ENCODE measurements at places on chromosomes 7 and 10.
A peak's percentile ranks its signal among the peaks of the same experiment; 100 is the strongest.

DNA sequence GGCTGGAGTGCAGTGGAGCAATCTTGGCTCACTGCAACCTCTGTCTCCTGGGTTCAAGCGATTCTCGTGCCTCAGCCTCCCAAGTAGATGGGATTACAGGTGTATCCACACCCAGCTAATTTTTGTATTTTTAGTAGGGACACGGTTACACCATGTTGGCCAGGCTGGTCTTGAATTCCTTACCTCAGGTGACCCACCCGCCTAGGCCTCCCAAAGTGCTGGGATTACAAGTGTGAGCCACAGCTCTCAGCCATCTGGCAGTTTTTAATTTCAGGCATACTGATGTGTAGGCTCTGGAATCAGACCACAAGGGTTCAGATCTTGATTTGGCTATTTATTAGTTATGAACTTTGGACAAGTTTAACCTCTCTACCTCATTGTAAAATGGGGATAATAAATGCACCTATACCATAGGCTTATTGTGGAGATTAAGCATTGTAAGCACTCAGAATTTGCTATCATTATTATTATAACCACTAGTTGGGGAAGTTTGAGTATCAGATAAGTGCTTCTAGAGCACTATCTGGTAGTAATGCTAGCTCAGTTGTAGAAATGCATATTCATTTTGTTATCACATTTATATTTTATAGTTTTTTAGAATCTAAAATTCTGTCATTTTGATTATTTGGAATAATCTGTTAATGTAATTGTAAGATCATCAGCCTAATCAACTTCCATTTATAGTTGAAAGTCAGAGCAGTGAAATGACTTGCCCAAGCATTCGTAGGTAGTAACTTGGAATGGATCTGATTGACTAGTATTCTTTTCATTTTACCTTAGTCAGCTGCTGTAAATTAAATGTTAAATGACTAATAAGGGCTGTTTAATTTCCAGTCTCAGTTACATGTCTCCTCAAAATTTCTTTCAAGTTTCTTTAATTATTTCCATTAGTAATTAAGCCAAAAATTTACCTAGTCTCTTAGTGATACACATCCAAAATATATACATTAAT lies 22.5 kb downstream of the KMT2E start:
- H3K4me1 ChIP-seq = peaks cover 12% of the 10 kb centered on the region
- H3K27me3 ChIP-seq = no peaks in the 10 kb centered on the region
- peaks cover 35% of the 10 kb centered on the region for H3K36me3 ChIP-seq
- peak overlapping the region; percentile 74 for H3K27ac ChIP-seq
- DNase-seq = no peak
- H3K4me3 ChIP-seq = no peak overlapping the region

DNA sequence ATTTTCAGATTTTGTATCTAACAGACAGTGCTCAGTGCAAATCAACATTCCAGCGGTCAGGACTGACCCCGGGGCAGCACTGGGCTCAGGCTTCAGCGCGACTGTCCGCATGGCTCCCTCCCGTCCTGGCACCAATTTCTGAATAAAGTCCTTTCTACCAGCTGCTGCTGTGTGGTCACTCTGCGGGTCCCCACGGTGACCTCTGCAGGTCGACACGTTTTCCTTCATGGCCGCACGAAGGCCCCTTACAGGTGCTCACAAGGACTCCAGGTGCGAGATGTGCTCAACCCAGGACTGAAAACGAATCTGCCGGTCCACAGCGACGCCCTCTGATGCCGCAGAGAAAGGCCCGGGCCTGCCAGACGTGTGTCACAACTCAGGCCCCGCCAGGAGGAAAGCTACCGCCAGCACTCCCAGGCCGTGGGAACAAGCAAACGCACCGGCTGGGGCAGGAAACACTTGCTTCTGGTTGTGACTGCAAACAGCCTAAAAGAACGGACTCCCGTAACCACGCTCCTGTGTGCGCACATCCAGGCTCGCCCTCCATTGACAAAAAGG lies 3.7 kb upstream of the UTF1 start:
- H3K27ac ChIP-seq = no peak overlapping the region
- peaks cover 17% of the 10 kb centered on the region for H3K4me1 ChIP-seq
- no peak overlapping the region for H3K4me3 ChIP-seq
- no peaks in the 10 kb centered on the region for H3K36me3 ChIP-seq
- DNase-seq = no peak

DNA sequence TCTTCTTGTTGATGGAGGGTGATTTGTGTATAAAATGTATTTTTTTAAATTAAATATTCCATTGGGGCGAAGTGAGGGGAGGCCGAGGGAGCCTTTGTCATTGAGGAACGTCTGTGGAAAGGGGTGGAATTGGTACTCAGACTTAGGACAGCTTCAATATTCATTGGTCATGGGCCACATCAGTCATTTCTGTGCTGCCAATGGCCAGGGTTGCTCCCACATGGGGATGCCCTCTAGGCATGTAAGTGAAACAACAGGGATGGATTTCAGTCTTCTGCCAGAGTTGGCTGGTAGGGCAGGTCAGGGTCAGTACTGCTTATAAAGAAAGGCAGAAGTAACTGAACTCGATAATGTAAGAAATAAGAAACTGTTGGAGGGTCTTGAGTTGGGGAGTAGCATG lies 47.2 kb downstream of the NEURL1 start:
- H3K27me3 ChIP-seq = peaks cover 22% of the 10 kb centered on the region
- H3K27ac ChIP-seq = no peak overlapping the region
- H3K4me3 ChIP-seq = no peak overlapping the region
- DNase-seq = no peak
- no peaks in the 10 kb centered on the region for H3K36me3 ChIP-seq

DNA sequence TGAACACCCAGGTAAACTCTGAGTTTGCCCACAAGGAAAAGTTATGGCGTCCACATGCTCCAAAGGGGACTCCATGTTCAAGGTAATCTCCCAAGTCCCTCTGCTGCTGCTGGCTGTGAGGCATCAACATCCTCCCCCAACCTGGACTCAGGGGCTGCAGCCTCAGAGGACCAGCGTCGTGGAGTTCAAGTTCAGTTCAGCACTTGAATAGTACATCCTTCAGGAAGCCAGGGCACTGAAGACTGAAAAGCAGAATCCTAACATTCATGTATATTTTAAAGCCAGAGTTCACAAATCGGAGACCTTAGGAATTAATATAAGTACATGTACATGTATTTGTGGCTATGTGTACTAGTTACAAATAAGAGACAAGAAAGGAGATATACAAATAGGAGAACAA lies 90.4 kb downstream of the PTPRE start:
- DNase-seq = no peak
- no peaks in the 10 kb centered on the region for H3K36me3 ChIP-seq
- no peak overlapping the region for H3K27ac ChIP-seq
- peaks cover 2% of the 10 kb centered on the region for H3K4me1 ChIP-seq
- H3K27me3 ChIP-seq = peaks cover 19% of the 10 kb centered on the region

All from naive thymus-derived CD8-positive, alpha-beta T cell (primary cell).